ENCODE measurements at places on chromosomes 13 and 19.

DNA sequence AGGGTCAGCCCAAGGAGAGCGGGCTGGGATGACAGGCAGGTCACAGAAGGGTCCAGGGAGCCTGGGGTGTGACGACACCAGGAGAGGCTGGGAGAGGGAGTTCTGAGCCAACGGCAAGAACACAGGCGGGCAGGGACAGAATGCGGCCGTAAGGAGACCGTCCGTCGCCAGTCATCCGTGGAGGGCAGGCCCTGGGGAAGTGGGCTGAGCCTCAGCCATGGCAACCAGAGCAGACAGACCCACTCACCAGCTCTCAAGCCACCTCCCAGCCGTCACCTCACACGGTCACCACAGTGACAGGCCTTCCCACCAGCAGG, 3.7 kb upstream of the TMEM86B start:
- no peak for DNase-seq

- DNase-seq = no peak
These were observed 106.2 kb downstream of the VWA8 start for GRCh38 chr13:41854758-41855157.

GRCh38 chr13:37716420-37717195, 118.0 kb upstream of the POSTN start:
- DNase-seq = peak; percentile 75

DNA sequence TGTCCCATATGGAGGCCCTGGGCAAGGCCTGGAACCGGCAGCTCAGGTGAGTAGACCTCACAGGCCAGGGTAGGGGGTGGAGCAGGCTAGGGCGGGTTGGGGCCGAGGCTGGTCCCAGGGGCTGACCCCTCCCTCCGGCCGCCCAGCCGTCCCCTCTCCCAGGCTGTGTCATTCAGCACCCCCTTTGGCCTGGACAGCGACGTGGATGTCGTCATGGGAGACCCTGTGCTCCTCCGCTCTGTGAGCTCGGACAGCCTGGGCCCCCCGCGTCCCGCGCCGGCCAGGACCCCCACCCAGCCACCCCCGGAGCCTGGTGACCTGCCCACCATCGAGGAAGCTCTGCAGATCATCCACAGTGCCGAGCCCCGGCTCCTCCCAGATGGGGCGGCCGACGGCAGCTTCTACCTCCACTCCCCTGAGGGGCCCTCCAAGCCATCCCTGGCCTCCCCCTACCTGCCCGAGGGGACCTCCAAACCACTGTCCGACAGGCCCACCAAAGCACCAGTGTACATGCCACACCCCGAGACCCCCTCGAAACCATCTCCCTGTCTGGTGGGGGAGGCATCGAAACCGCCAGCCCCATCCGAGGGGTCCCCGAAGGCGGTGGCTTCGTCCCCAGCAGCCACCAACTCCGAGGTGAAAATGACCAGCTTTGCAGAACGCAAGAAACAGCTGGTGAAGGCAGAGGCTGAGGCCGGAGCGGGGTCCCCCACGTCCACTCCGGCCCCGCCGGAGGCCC, 16.0 kb downstream of the CAMSAP3 start:
- DNase-seq = no peak

GRCh38 chr13:21175656-21176214, 617 bp downstream of the SKA3 start:
- no peak for DNase-seq

- peak; percentile 76 for DNase-seq
These were observed 3.9 kb upstream of the ZNF135 start for GRCh38 chr19:58054901-58055874.

GRCh38 chr13:36158611-36159010, 27.4 kb upstream of the DCLK1 start:
- DNase-seq = no peak

DNA sequence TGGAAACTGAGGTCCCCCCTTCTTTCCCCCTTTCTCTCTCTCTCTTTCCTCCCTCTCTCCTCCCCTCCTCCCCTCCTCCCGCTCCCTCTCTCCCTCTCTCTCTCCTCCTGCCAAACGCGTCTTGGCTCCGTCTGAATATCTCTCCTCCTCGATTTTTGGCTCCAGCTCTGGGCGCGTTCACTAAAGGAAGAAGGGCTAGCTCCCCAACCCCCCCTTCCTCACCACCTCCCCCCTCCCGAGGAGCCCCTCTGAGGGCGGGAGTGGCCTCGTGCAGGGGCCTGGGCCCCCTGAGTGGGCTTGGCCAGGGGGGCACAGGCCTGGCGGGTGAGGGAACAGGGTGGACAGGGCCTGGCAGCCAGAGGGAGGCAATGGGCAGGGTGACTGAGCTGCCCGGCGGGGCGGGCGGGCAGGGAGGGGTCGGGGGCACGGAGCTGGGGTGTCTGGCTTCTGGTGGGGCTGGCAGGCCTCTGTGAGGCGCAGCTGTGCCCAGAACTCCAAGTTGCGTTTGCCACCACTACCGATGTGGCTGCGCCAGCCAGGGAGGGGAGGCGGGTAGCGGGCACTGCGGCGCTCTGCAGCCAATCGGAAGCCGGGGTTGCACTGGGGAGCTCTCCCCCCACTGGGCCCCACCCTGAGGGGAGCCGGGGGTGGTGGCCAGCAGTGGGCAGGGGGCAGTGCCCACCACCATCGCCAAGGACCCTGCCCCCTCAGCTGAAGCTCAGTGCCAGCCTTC, 7.1 kb downstream of the NFIX start:
- peak; percentile 99 for DNase-seq

DNA sequence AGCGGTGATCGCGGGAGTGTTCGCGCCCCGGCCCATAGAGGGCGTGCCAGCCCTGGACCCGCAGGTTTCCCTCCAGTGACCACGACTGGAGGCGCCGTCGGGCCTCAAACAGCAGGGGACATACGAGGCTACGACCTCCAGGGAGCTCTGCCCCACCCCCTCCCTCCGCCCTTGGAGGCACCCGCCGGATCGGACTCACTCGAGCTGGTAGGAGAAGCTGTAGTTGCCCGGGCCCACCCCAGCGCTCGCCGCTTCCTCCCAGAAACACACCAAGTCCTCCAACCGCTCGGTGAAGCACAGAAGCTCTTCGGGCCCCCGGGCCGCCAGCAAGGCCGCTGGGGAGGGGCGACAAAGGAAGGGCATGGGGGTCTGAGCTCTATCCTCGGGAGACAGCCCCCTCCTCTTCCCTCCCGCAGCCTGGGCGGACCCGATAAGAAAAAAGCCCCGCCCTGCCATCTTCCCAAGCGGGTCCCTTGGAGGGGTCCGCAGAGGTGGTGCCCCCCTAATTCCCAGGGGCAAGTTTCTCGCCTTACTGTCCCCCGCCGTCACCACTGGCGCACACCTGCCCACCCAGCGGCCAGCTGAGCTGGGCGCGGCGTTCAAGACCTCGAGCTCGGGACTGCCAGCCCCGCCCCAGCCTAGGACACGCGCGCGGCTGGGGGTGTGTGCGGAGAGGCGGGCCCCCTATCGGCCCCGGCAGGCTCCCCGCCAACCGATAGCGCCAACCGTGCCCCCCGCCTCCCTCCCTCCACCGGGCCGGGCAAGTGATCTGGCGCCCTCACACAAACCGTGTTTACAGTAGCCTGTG, 1.0 kb downstream of the EPOR start:
- DNase-seq = peak; percentile 53

DNA sequence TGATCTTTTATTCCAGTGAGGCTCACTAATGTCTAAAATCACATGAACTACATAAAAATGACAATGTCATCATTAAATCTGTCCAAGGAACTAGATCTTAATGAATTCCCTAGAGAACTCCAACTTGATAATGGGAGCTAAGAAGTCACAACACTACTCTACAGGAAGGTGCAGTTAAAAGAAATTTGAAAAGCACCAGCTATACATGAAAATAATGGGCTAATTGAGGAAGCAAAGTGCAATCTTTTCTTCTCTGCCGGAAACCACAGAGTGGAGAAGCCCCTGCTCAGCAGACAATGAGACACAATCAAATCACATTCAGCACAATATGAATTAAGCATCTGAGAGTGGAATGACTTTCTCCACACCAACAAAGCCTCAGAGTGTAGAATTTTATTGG, 261.7 kb downstream of the LHFPL6 start:
- no peak for DNase-seq

DNA sequence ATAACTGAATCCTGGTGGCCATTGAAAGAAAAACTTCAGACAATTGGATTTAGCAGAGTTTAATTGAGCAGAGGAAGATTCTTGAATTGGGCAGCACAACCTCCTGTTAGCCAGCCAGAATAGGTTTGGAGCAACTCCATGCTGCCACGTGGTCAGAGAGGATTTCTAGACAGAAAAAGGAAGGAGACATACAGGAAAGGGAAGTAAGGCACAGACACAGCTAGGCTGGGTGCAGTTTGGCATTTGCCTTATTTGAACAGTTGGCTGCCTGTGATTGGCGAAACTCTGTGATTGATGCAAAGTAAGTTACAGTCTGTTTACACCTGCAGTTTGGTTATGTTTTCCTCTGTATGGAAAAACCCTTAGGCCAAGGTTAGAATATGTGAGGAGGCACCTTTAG, 85.8 kb upstream of the SPATA13 start:
- no peak for DNase-seq

DNA sequence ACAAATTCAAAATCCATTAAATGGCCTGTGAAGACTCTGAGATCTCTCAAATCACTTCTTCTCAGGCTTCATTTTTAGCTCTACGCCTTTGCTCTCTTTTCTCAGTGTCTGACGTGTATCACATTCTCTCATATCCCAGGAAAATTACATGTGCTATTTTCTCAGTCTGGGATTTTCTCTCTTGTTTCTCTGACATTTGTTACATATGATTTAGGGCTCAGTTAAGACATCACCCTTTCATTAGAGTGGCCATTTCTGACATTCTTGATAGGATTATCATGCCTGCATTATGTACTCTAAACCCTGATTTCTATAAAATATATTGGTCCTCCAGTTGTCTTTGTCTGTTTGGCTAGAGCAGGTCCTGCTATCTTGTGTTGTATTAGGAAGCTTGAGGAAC, 136.6 kb downstream of the GPC5 start:
- DNase-seq = no peak

DNA sequence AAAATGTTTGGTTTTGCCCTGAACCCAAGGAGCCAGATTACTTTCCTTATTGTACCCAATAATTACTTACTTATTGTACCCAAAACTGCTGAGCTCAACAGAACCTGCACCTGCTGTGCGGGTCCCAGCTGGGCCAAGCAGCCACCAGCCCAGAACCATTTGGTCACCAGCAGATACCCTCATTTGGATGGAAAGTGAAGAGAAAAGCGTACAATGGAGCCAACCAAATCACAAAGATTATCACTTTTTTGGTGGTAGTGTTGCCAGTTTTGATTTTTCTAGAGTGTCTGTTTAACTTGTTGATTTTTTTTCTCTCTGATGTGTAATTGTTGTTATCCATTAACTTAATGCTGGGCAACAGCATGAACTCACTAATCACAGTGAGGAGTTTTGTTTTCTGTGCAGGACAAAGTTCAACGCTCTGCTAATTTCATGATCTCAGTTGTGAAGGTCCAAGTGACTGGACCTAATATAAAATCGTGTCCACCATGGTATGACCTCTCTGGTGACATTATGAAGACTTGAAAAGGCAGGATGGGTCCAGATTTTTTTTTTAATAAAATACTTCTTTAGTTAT, 23.8 kb downstream of the SPATA13 start:
- no peak for DNase-seq

- no peak for DNase-seq
These were observed 42.5 kb downstream of the NFIX start for GRCh38 chr19:13037731-13038130.

All from lung (tissue), 17 donors.